ENCODE measurements at places on chromosomes 2 and 18.

DNA sequence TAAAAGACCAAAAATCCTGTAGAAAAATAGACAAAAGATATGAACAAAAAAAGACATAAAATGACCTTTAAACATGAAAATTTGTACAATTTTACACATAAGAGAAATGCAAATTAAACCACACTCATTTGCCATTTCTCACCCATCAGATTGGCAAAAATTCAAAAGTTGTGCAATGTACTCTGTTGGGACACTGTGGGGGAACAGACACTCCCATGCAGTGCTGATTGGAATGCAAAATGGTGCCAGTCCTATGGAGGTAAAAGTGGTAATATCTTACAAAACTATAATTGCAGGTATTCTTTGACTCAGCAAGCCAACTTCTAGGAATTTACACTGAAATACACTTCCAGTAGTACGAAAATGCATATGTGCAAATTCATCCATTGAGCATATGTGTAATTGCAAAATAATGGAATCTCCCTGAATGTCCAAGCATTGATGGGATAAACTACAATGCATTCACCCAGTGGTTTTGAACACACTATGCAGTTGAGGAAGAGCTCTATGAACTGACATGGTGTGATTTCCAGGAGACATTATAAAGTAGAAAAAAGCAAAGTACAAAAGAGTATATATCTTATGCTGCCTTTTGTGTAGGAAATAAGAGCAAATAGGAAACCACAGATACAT, 201.8 kb upstream of the ZNF521 start:
- no peak for DNase-seq

DNA sequence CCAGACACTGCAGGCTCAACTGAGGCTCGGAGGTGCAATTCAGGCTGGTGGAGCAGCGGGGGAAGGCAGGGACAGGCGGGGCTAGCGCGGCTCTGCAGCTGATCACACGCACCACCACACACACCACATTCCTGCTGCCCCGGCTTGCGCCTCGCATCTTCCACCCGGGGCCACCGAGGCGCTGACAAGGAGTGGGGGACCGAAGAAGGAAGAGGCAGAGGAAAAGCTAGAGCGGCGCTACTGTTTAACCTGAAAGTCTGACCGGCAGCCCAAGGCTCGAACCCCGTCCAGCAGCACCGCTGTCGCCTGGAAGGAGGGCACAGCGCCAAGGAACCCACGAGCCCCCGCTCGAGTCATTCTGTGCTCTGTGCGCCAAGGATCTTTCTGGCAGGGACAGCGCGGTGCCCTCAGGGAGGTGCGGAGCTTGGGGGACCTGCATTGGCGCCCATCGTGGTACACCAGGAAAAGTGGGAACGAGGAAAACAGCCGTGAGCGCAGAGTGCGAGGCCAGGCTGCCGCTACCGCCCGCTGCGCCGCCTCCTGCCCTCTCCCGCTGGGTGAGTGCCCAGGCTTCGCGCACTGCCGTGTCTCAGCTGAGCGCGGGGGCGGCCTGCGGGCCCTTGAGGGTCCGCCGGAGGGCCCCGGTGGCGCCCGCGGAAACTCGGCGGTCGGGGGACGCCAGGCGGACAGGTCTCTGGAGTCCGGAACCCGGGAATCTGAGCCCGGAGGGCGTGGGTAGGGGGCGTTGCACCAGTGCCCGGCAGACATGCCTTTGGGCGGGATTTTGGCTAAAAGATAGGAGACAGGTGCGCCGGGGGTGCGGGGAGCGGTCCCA, 860 bp upstream of the KCNJ3 start:
- peak; percentile 82 for DNase-seq

DNA sequence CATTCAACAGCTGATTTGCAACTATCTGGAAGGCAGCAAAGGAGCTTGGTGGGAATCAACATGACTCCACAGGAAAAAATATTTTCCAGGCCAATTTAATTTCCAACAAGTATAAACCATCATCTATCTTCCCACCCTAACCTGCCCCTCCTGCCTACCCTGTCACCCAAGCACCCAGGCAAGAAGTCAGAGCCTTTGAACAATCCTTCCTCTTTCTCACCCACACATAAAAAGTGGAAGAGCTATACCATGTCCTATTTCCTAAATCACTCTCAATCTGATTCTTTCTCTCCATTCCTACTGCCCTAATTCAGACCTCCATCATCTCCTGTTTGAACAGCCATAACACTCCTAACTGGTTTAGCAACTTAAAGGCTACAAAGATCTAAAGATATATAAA, 12.7 kb downstream of the SPIRE1 start:
- DNase-seq: no peak

DNA sequence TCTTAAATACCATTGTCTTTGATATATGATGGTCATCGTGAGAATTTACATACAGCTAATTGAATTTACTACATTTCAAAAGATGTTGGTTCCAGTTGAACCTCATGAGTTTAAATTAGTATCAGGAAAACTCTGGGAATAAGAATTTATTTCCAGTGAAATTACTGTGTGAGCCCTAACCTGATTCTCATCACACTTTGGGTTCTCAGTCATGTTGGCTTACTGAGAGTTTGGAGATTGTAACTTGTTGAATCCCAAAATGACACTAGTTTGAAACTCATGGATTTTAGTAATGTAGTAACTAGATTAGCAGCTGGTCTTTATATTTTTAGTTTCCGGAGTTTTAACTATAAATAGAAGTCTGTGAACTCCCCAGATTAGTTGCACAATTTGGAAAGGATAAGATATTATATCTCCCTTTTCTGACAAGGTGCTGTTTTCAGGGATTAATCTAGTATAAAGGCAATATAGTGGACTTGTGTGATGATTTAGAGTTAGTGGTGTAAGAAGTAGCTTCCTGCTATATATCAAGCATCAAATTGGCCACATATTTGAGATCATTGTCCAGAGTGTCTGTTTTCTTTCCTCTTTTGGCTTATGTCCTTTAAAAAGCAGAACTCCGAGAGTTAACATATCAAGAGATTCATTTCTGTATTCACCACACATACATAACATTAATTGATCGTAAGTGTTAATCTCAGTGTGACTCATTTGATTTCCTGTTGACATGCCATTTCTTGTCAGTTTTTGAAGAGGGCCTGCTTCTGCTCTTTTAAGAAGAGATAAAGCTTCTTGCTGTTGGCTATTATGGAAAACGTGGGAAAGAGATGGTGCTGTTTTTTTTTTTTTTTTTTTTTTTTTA, 15.7 kb downstream of the NDUFV2 start:
- no peak for DNase-seq

DNA sequence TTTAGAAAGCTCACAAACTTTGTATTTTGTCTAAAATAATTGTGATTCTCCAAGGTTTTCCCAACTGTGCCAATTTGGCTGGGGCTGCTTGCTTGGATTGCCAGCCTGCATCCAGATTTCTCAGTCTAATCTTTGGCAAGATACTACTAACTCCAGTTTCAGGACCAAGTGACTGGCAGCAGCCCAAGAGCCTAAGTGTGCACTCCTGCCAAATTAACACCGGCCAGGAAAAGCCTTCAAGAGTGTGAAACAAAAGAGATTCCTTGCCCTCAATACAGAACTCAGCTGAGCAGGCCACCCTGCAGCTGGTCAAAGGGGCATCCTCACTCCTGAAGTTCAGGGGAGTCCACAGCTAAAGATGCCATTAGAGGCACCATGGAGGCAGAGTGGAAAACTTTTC, 589.0 kb upstream of the ACVR2A start:
- DNase-seq: peak; percentile 43

- no peak for DNase-seq
These were observed 124.9 kb upstream of the ZNF236 start for GRCh38 chr18:76697441-76697901.

DNA sequence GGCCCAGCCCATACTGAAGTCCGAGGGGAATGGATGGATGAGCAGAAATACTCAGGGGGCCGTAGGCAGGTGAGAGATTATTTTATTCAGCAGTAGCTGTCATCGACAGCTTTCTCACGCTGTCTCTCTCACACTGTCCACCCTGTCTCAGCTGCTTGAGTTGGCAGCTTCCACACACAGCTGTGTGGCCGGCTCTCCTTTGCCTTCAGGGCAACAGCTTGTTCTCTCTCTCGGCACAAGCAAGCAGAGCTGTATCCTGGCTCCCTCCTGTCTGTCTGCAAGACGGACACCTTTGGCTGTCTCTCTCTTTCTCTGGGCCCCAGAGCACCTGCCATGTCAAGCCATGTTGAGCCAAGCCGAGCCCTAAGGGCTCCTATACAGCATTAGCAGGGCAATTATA, 9.8 kb upstream of the PAPOLG start:
- DNase-seq: no peak

DNA sequence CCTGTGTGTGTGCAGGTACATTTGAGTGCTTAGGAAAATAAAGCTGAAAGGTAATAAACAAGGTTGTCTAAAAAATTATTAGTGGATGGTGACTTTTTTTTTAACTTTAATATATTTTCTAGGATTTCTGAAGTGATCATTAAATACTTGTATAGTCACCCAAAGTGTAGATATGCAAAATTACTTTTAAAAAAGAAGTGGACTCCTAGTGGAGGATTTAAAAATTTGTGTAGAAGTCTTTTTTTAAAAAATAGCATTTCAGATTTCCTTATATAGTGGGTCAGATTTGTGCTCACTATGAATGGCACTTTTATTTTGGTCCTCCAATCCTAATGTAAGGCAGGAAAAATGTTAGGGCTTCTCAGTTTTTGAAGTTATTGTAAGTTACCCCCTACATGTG, 3.9 kb downstream of the GORASP2 start:
- no peak for DNase-seq

- DNase-seq: no peak
These were observed 15.4 kb upstream of the RMC1 start for GRCh38 chr18:23487738-23488570.
